ENCODE measurements at places on chromosomes 6 and 20.

DNA sequence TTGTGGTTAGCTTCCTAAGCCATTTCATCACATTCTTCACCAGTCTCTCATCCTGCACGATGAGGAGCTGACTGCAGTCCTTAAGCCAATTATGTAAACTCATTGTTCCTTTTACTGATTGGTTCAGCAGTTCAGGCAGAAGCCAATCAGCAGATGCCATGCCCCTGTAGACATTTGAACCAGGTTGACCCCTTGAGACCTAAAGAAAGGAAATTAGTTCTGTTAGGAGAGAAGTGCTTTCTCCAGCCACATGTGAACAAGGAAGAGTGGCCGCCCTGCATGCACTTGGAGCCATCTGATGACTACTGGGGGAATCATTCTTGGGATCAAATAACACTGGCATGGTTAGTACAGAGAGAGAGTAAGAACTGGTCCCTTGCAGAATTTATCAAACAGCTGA is 535.2 kb upstream of the ID4 start:
- DNase-seq, result peak; percentile 43

- DNase-seq, result no peak
Measured at GRCh38 chr6:32291543-32291942, 67.7 kb upstream of the NOTCH4 start.

GRCh38 chr6:34223381-34223955 is 13.2 kb upstream of the HMGA1 start:
- no peak for DNase-seq

DNA sequence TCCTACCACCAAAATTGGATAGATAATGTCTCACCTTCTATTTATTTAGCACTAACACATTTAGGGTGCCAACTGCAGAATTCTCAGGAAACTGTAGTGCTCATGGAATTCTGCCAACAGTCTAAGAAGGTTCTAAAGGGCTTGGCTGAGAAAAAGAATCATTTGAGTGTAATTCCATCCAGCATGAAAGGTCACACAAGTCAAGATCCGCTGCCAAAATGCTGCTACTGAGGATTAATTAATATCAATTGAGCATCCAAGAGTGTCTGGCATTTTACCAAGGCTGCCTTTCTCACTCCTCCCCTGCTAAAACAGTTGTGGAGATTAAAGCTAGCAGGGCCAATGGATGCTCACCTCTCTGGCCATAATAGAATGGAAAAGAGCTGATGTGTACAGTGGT is 112.7 kb downstream of the FHL5 start:
- DNase-seq, result no peak

GRCh38 chr20:43976547-43976946 is 61.9 kb downstream of the TOX2 start:
- DNase-seq, result no peak

DNA sequence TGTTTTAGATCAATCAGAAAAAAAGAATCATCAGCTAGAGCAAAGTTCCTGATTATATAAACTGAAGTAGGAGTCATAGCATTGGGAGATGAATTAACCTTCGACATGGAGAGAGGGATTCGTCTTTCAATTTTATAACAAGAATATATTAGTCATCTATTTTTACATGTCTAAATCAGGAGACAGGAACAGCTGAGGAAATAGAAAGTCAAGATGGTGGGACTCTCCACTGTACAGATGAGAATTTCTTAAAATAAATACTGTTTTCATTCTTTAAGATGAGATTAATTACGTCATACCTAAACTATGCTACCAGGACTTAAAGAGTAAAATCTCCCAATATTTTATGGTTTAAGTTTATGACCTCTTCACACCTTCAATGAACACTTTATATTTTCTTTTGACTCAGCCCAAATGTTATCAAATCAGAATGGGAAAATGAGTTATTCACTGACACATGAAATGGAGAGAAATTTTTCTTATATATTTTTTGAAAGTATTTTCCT is 1137.7 kb downstream of the EPHA7 start:
- DNase-seq, result no peak

DNA sequence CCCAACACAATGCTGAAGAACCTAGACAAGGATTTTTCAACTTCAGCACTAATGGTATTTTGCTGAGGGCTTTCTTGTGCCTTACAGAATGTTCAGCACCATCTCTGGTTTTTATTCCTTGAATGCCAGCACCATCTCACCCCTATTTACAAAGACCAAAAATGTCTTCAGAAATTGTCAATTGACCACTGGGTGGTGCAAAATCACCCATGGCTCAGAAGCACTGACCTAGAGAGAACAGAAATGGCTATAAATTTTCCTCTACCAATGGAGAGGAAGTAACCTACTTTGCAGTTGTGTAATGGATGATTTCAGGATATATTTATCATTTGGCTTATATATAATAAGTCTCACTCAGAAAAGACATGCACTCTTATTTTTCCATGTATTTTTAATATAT is 431.0 kb upstream of the IRAK1BP1 start:
- no peak for DNase-seq

DNA sequence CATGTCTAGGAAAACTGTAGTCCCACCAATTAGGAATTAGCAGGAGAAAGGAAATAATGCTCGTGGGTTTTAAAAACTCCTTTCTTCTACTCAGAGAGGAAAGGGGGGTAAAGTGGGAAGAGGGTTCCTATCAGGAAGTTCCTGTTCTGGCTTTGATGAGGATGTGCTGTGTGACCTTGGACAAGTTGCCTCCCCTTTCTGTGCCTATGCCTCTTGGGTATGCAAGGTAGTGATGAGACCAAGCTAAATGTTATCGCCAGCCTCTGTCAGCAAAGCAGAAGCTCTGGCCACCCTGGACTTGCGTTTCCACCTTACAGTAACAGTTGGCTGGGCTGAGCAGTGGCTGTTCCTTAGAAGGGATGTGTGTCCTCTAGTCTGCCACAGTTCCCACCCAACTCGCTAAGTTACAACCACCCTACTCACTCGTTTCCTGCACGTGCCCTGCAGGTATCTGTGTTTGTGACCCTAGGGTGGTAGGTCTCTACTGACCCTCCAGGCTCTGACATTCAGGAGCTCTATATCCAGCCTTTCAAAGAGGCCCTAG is 110.0 kb downstream of the PREX1 start:
- no peak for DNase-seq

GRCh38 chr6:87540539-87540938 is 49.2 kb downstream of the RARS2 start:
- DNase-seq, result no peak

DNA sequence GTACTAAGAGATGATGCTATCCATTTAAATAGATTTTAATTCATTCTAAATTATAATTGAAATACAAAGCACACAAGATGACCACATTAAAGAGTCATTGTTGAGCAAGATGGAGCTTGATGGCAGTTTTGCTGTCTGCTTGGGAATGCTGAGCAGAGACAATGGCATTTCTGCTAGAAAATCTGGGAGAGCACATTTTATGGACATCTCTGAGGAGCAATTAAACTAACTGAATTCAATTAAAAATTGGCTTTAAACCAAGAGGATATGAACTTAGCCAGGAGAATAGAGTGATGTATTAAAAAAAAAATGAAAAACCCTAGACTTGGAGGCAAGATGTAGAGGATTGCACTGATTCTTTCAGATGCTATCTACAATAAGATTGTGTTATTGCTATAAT is 19.1 kb upstream of the ADGRB3 start:
- DNase-seq, result no peak
